Choroid plexus epithelial cell (primary cell): ENCODE measurements at places on chromosomes 1 and 21.
A peak's percentile ranks its signal among the peaks of the same experiment; 100 is the strongest.

DNA sequence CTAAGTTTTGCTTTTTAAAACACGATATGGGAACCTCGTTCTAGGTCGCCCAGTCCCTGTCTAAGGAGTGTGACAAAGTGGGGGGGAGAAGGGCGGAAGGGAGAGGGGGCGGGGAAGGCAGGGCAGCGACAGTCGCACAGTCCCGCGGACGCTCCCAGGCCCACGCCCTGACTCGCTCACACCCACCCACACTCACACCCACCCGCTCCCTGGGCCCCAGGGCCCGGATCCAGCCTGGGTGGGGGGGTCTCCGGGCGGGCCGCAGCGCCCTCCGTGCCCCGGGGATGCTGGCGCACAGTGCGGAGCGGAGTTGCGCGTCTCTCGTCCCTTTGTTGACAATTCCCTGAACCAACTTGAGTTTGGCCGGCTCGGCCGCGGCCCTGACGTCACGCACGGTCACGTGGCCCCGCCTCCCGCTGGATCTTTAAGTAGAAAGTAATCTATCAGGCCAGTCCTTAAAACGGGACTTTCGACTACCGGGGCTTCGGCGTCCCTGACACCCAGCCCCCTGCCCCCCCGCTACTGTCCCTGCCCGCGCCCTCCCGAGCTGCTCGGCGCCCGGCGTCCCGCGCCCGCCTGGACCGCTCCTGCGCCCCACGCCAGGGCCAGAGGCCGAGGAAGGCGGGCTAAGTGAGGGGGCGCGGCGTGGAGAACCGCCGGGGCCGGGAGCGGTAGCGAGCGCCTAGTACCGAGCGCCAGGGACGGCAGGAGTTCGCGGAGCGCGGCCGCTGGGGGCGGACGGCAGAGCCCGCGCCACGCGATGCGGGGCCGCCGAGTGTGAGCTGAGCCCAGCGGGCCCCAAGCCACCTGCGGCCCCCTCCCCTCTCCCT lies at the start of gene FOXD3:
FOXD3 (plus strand) TSS at position 454 of the 830 bp plus-strand sequence. CDS start 492 bp downstream, outside the sequence.
- no peak for DNase-seq

DNA sequence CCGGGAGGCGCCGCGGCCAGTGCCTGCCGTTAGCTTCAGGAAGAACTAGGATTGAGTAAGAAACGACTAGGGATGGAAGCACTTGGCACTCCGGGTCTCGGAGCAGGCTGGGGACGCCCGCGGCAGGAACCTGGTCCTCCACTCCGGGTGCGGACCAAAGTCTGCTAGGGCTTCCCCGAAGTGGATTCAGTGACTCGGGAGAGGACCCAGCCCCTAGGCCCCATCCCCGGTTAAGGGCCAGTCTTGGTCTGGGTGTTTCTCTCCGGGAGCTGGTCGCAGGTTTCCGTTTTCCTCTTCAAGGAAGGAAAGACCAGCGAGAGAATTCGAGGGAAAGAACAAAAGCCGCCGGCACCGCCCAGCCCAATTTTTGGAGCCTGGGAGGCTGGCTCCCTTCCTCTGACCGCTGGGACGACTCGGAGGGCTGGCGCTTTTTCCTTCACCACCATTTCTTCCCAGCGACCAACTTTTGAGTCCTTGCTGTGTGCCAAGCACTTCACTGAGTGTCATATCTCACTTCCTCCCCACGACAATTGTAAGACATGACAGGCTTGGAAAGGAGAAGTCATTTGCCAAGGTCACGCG lies 16.8 kb upstream of the STMN1 start:
- no peak for DNase-seq

DNA sequence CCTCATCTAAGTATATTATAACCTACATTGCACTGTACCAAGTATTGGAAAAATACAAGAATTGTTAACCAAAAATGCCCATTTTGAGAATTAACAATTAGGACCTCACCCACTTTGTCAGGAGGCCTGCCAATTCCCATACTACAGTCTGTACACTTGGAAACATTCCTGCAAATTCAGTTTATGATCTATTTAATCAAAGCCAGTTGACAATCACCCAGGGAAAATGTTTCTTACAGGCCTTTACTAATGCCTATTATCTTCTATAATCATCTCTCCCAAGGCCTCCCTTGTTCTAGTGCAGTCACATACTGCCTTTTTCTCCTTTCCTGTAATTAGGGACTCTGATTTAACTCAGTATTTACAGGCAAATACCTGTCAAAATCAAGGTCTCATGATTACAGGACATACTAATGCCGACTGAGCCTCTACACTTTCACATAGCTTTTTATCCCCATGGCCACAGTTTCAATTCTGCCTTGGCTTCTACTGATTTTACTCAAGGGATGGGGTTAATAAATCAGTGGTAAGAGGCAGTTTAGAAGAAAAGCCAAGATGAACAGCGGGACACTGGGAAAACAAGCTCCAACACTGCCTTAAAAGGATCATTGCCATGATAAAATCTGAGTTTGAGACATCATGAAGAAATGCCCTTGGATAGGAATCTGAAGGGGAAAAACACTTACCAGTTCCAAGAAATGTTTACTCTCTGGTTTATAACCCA lies 338.7 kb downstream of the VAV3 start:
- DNase-seq, result no peak

DNA sequence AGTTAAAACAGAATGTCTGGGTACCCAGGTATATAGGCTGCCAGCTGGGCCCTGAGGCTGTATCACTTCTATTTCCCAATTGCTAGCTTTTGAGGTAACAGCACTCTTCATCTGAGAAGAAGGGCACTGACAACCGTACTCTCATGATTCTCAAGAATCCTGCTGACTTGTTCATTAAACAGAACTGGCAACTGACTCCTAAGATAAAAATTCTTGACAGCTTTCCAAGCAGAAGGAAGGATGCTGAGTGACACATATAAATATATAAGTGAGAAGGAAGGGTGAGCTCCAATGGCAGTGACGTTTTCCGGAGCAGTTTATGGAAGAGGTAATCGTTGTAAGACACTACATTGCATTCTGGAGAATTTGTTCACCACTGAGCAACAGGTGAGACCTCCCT lies 48.1 kb upstream of the NRIP1 start:
- DNase-seq, result no peak

- no peak for DNase-seq
Measured at GRCh38 chr1:107286125-107286524, 145.3 kb downstream of the NTNG1 start.

GRCh38 chr1:220001095-220001501 lies 45.2 kb downstream of the EPRS1 start:
- peak; percentile 62 for DNase-seq

DNA sequence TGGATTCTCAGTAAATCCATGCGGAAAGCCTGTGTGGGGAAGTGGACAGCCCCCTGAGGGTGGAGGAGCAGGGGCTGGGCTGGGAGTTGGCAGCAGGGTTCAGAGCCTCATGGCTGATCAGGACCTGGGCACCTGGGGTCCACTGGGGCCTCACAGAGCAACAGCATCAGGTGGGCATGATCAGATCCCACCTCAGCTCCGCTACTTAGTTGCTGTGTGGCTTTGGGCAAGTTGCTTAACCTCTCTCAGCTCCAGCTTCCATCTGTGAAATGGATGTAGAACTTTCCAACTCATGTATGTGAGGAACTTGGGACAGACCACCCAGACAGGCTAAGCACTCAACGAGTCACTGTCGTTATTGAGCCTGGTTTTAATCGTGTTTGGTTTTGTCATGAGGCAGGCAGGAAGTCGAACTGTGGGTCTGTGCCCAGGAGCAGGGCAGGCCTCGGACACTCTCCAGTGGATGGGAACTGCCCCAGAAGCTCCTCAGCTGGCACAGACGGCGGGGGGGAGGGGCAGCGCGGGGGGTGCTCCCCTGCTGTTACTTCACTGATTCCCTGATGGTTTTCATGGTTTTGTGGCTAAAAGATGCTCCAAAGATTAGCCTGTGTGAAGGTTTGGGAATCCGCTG lies 155.8 kb upstream of the TMEM51 start:
- no peak for DNase-seq

DNA sequence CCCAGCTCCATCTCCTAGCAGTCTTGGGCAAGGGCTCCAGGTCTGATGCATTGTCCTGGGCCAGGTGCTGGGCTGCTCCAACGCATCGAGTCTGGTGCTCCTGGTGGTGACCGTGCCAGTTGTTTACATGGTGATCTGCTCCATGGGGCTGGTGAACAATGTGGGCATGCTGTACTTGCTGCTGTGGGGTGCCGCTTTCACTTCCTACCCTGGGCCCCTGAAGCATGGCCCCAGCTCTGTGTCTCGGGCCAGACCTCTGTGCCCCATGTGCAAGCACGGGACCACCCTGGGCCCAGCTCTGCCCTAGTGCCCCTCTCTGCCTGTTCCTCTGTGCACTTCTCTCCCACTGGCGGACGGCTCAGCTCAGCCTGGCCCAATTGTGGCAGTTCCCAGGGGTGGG lies 119.4 kb downstream of the MAST2 start:
- DNase-seq, result no peak

DNA sequence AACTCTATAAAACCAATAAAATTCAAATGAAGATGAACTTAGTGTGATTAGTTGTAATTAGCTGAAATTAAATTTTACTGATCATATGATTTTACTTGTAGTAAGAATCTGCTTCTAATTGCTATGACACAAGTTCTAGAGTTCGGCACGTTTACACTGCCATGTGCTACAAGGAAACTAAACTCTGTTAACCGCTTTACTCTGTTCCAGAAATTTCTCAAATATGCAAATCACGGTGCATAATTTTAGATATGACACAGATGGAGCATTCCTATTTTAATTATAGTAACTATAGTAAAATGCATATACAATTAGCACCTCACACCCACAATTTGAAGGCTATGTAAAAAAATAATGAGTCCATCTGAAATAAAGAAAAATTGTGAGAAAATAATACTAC lies 14.8 kb downstream of the HEATR1 start:
- no peak for DNase-seq

DNA sequence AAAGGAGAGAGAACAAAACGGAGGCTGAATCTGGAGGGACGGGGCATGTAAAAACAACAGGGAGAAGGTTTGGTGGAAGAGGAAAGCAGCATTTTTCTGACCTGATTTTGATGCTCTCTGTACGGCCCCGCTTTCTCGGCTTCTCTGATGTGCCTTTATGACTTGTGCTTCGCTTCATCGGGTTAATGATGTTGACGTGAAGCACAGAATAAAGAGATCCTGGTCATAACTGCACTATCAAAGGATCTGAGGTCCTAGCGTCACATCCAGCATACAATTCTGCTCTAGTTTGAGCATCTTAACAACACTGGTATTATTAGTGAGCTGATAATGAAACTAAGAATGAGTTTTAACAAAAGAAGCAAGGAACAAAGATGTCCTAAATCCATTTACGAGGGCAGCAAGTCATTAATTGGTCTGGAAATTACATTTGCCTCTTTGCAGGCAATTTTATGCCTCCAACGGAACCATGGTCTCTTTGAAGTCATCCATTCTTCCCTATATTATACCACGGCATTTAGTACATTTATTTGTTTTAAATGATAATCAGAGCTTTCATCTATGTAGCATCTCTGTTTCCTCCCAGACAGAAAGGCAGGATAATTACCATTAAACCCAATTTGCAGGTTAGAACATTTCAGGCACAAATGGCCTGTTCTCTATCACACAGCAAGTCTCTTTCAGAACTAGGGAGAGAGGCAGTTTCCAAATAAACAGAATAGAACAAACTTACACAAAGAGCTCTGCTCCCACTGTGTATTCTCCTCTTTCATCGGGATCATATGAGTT lies 45.3 kb upstream of the B3GALNT2 start:
- DNase-seq, result no peak

- DNase-seq, result peak; percentile 73
Measured at GRCh38 chr1:200673952-200674823, 4.5 kb upstream of the DDX59 start.

DNA sequence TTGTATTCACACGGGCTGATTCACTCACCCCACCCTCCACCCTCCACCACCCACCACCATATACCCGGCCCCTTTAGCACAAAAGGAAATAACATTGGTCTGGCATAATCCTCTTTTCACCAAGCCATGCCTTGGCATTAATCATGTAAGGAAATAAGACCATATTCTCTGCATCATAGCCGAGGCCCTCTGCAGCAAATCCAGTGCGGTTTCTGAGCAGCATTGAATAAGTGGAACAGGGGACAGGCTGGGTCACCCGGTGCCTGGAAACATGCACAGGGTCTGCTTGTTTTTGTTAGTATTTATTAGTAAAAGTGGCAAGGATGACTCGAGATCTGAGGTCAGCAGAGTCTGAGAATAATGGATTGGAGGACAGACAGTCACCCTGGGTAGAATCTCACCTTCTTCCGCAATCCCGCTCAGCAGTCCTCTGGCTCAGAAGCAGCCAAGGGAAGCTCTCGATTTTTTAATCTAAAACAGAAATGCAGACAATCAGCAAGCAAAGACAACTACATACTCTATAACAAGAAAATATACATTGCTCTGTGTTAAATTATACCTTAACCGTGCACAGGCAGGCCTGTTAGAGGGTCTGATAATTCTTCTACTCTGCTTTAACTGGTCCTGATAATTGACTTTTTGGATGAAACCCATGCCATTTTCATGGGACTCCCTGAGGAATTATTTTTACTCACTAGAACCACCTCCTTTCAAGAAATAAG lies 52.4 kb upstream of the CDC42BPA start:
- peak; percentile 30 for DNase-seq

DNA sequence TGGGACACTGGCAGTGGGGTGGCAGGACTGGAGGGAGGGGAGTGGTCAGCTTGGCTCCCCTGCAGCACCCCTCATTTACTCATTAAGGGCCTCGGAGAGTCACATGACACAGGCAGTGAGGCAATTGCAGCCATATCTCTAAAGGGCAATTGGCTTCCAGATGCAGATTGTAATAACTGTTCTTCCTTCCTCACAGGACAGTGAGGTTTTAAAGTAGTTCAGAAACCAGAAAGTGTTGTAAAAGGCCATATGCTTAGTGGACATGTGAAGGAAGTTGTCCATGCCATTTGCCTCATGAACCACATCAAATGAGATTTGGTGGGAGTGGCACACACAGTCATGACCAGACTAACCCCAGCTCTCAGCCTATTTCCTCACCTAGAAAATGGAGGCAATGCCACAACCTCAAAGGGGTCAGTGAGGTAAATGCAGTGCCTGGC lies 11.1 kb downstream of the MTX1 start:
- DNase-seq, result peak; percentile 46

GRCh38 chr1:192160196-192160595 lies 1.9 kb downstream of the RGS18 start:
- peak; percentile 24 for DNase-seq

GRCh38 chr1:198125995-198126735 lies 30.6 kb upstream of the NEK7 start:
- DNase-seq, result peak; percentile 88

GRCh38 chr1:14610761-14611160 lies 12.3 kb downstream of the KAZN start:
- no peak for DNase-seq

DNA sequence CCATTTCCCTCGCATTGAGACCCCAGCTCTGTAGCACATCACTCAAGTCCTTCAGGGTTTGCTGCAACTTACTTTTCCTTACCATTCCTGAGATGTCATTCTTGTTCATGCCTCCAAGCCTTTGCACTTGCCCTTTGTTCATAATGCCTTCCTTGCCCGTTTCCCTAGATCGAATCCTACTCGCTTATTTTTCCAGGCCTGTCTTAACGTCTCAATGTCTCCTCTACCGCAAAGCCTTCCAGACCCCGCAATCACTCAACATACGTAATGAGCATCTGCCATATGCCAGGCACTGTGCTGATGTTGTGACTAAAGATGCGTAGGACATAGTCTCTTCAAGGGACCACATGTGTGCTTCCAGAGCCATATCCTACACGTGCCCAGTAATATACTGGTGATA lies 31.1 kb upstream of the CNIH3 start:
- DNase-seq, result no peak

- no peak for DNase-seq
Measured at GRCh38 chr1:247434005-247434404, 18.0 kb downstream of the NLRP3 start.
